ENCODE measurements at places on chromosomes 1 and 21. TPM values are rescaled to one million over a fixed set of nuclear protein-coding genes. Genes with fewer than 3 reads are reported as not detected.

The NEGR1 gene
- 4.2 TPM for total RNA-seq

The RGS16 gene
- total RNA-seq, result 1.1 TPM

The BEND5 gene
- total RNA-seq, result 2.4 TPM

The RYR2 gene
- total RNA-seq, result 0.18 TPM

The C1orf141 gene
- total RNA-seq, result not detected

The CD53 gene
- 7.5 TPM for total RNA-seq

The CD5L gene
- total RNA-seq, result not detected

The DSCAM gene
- total RNA-seq, result not detected

The ARHGAP29 gene
- 3.8 TPM for total RNA-seq

The CELSR2 gene
- 4.5 TPM for total RNA-seq

The FAM151A gene
- 7.8 TPM for total RNA-seq

The SLC50A1 gene
- total RNA-seq, result 107 TPM

The SH2D2A gene
- 2.4 TPM for total RNA-seq

The KRTAP19-5 gene
- not detected for total RNA-seq

The MPZ gene
- total RNA-seq, result 5.0 TPM

The GJB3 gene
- 6.7 TPM for total RNA-seq

The MYBPHL gene
- total RNA-seq, result not detected

The AMY2B gene
- 8.7 TPM for total RNA-seq

The LGR6 gene
- 1.9 TPM for total RNA-seq

The NT5C1A gene
- total RNA-seq, result not detected

The DNALI1 gene
- total RNA-seq, result 4.5 TPM

The PLD5 gene
- total RNA-seq, result not detected

The SLC30A10 gene
- total RNA-seq, result 57.5 TPM

The OR10J4 gene
- not detected for total RNA-seq

The DDAH1 gene
- 88.5 TPM for total RNA-seq

The OLFML2B gene
- total RNA-seq, result 4.3 TPM

The GJC2 gene
- total RNA-seq, result 1.5 TPM

The C1orf226 gene
- total RNA-seq, result 44.1 TPM

The IARS2 gene
- 93.4 TPM for total RNA-seq

The RAB42 gene
- 4.7 TPM for total RNA-seq

The LRRC53 gene
- not detected for total RNA-seq

The OR14K1 gene
- not detected for total RNA-seq

The SLC45A1 gene
- total RNA-seq, result 0.70 TPM

The PCAT6 gene
- total RNA-seq, result 1.2 TPM

The FLAD1 gene
- total RNA-seq, result 32.8 TPM

The SPATA17 gene
- 0.25 TPM for total RNA-seq
